ENCODE measurements at places on chromosomes 12 and 14. TPM values are rescaled to one million over a fixed set of nuclear protein-coding genes. Genes with fewer than 3 reads are reported as not detected.
A peak's percentile ranks its signal among the peaks of the same experiment; 100 is the strongest.

GRCh38 chr14:72594099-72594901 lies 299.6 kb downstream of the DPF3 start:
- peak; percentile 32 for DNase-seq

DNA sequence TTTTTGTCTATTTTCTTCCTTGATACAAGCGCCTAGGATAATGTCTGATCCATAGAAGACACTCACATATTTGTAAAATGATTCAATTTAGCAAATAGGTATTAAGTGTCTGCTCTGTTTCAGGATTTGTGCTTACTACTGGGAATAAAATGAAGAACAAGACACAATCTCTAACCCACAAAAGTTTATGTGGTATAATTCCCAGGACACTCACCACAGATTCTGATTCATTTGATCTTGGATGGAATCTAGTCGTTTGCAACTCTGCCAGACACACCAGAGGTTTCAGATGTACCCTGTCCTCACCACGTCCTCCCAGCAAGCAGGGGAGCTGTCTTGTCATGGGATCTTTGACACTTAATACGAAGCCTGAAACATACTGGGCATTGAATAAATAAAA lies 208.3 kb downstream of the LRIG3 start:
- DNase-seq: no peak

DNA sequence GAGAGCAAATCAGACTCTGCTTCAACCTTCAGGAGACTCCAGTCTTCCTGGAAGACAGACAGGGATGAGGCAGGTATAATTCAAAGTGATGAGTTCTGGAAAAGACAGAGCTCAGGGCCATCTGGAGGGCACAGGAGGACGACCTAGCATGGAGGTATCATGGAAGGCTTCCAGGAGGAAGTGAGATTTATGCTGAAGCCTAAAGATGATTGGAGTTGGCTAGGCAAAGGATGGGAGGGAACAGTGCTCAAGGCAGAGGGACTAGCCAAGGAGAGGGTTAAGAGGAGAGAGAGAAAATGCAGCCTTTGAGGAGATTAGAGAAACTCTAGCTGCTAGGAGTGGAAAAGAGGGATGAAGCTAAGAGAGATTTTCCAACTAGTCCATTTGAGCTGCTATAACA lies 438.5 kb downstream of the MED13L start:
- DNase-seq: no peak

GRCh38 chr12:118908811-118909210 lies 72.5 kb upstream of the SRRM4 start:
- no peak for DNase-seq

Gene EML5
- 3.0 TPM for total RNA-seq

Data from activated naive CD8-positive, alpha-beta T cell treated with anti-CD3 and anti-CD28 coated beads for 36 hours (primary cell).